ENCODE measurements at places on chromosomes 1 and 21. TPM values are rescaled to one million over a fixed set of nuclear protein-coding genes. Genes with fewer than 3 reads are reported as not detected.

GRCh38 chr1:62240651-62241370 lies 46.2 kb downstream of the L1TD1 start:
- no peak for DNase-seq

DNA sequence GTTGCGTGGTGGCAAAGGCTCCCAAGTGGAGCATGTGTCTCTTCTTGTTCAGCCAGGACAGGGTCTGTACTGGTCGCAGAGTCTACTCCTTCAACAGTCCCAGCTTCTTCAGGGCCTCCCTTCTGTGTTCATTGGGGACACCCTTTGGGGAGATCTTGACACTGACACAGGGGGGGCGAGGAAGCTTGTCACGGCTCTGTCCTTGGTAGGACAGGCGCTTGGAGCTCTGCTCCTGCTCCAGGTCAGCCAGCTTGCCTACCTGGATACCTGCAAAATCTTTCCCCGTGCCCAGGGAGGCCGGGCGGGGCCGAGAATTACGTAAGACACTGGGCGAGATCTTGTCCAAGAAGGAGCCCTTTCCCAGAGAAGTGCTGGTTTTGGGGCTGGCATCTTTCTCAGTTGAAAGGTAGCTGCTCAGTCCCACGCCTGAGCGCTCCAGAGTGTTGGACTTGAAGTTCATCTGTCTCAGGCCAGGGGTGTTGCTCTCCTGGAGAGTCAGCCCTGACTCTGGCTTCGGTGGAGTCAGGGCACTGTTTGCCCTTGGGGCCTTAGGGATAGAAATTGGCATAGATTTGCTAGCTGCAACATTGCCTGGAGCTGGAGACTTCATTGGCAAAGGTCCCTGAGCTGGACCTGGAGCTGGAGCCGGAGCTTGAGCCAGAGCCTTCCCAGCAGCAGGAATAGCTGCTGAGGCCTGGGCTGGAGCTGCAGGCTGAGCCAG lies 10.5 kb downstream of the C1orf116 start:
- DNase-seq: no peak

Gene LAMB3
- 72.0 TPM for total RNA-seq

DNA sequence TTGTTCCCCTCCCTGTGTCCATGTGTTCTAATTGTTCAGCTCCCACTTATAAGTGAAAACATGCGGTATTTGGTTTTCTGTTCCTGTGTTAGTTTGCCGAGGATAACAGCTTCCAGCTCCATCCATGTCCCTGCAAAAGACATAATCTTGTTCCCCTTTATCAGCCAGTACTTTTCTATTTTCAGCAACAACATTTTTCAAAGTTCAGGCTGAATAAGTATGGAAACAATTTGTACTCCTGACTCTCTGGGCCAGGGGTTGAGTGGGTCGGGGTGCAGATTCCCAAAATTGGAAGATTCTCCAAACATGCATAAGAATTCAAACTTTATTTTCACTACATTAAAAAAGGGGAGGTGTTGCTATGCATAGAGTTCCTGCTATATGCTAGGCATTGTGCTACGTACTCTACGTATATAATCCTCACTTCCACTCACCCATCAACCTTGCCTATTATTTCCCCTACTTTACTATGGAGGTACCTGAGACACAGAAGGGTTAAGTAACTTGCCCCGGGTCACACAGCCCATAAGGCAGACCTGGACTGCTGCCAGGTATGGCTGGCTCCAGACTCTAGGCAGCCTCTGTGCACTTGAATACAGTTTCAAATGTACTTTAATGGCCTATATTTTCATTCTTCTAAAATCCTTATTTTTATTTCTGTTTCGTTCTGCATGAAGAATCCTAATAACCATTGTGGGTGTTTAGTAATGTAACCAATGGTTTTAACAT lies 117.1 kb upstream of the C8B start:
- no peak for DNase-seq

Gene AJAP1
- 2.4 TPM for total RNA-seq

Gene PRAMEF5
- not detected for total RNA-seq

All from epithelial cell of proximal tubule (primary cell).